ENCODE measurements at places on chromosomes 7 and 10.

DNA sequence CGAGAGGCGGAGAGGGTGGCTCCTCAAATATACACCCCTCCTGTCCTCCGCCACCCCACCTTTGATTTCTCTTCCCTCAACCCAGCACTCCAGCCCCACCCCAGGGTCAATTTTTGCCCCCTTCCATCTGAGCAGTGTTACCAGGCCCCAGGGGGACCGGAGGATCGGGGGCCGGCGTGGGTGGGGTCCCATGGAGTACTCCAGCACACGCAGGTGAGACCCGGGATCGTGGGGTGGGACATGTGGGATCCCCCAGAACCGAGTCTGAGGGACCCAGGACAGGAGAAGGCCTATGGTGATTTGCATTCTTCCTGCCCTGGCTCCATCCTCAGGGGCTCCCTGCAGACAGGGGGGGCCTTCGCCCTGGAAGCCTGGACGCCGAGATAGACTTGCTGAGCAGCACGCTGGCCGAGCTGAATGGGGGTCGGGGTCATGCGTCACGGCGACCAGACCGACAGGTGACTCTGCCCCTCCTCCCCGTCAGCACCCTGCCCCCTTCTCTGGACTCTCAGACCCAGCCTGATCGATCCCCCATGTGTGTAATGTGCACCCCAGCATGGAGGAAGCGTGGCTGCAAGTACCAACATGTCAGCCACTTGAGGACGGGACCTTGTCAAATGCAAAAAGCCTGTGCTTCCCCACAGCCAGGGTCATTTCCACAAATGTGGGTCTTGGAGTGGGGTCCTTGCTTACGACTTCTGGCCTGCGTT is 744 bp downstream of the TRIP6 start:
- DNase-seq = no peak

- DNase-seq = peak; percentile 60
Observed at GRCh38 chr10:34723750-34724149, 91.3 kb downstream of the PARD3 start.

- no peak for DNase-seq
Observed at GRCh38 chr10:120641695-120642094, 184.7 kb downstream of the PLPP4 start.

- DNase-seq = no peak
Observed at GRCh38 chr7:30251708-30252329, 32.6 kb upstream of the ZNRF2 start.

- no peak for DNase-seq
Observed at GRCh38 chr10:122349758-122350369, 24.6 kb upstream of the PLEKHA1 start.

DNA sequence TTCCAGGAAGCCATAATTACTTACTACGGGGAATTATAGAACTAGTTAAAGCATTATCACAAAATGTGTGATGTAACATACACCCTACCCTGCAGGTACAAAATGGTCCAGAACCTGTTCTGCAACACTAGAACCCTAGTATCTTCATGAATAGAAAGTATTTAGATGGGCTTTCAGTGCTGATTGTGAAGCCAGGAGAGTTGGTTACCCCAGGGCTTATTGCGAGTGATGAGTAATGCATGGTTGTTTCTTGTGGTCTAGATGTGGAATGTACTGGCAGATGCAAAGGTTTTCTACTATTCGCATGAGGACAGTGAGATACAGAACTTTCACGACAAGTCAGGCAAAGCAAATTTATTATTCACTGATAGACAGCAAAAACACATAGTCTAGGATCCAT is 33.6 kb upstream of the AGR3 start:
- DNase-seq = peak; percentile 74

DNA sequence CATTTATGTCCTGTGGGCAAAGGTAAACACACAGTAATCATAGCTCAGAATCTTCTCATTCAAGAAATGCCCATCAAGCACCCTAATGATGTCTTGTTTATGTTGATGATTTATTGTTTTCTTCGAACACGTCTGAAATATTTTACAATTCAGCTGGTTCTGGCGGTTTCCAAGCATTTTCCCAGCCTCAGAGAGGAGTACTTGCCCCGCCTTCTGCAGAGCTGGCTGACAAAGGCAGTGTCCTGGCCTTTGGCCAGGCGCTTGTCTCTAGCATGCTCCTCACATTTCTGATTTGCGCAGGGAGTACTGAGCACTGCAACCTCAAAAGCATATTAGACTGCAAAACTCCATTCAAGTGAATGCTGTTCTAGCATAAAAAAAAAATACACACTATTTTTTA is 314.2 kb upstream of the GNAI1 start:
- peak; percentile 45 for DNase-seq

GRCh38 chr7:107799647-107800264 is 3.3 kb downstream of the SLC26A3 start:
- no peak for DNase-seq

- peak; percentile 28 for DNase-seq
Observed at GRCh38 chr7:95916573-95917297, 144.4 kb downstream of the DYNC1I1 start.

GRCh38 chr10:103983367-103983911 is 16.5 kb downstream of the SLK start:
- DNase-seq = no peak

DNA sequence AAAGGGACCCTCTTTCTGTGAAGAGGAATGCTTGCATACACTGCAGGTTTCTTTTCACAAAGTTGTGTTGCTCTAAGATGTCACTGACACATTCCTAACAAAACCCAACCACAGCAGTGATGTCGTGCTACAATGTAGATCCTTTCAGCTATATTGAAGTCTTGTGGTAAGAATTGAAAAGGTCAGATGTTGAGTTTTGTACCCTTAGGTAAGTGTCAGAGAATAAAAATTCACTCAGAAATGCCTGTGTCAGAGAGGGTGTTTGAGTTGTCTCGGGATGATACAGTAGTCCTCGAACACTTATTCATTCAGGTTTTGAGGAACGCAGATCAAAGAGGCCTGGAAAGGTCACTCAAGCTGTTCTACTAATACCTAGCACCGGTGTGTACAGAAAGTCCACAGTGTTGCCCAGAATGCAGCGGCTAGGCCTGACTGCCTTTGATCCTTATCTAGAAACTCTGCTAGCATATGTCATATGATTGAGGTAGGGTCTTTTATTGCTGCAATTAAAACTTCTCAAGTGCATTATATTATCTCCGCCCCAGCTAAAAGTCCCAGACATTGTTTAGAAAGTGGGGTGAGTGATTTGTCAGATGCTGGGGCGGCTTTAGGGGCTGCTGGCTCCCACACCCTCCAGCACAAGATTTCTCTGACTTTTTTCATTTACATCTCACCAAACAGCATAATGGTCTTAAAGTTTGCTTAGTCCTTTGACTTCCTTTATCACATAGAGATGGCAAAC is 26.0 kb downstream of the RNF32 start:
- DNase-seq = no peak

DNA sequence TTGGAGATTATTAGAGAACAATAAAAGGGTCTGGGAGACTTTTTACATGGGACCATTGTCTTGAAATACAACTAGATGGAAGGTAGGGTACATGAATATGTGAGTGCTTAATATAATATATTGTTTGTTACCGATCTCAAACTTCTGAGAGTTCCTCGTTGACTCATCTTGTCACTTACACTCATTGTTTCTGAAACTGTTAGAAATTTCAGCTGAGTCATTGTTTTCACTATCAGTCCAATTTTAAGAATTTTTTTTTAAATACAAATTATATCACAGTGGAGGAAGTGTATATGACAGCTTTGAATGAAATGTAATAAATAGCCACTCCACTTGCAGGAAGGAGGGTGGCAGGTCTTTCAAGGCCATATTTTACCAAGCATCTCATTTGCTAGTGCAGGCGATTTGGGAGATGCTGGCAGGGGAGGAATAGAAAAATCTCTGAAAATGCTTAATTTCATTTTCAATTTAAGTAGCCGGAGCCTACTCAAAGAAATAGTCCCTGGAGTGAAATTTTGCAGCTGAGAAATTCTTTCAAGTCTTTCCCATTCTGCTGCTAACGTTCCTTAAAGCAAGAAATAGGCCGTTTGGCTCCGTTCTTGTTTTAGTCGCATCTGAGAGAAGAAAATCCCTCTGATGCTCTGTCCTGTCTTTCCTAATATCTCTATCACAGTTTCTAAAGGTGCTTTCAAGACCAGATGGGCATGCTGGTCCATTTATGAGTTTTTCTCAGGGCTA is 1404.2 kb upstream of the CELF2 start:
- no peak for DNase-seq

DNA sequence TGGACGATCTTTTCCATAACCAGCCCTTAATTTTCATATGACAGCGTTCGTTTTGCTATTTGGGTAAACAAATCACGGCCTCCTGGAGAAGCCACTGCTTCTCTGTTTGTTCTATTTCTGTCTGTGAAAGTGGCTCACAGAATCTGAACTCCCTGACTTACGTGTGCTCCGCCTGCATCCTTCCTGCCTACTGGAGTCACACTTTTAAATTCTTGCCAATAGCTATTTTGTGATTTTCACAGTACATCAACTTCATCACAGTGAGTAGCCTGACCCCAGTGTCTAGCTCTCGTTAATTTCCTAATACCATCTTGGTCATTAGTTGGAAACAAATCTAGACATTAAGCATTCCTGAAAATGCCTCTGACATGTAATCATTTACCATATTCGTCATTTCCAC is 49.0 kb upstream of the NPS start:
- no peak for DNase-seq

GRCh38 chr7:12683678-12684585 is 3.5 kb upstream of the ARL4A start:
- no peak for DNase-seq

DNA sequence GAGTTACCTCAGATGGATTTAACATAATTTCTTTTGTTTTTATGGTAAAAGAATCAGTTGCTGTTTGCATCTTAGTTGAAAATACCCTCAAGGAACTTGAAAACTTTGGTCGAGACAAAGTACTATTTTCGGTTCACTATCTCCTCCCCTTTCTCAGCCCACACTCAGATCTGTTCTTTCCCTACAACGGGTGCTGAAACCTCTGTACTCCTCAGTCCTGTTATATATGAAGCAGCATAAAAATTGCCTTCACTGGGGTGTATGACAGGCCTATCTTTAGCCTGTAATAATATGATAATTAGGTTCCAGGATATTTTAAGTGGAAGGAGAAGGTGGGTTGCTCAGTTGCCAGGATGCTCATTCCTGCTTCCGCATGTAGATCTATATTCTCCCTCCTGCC is 105.2 kb upstream of the NOBOX start:
- DNase-seq = no peak

DNA sequence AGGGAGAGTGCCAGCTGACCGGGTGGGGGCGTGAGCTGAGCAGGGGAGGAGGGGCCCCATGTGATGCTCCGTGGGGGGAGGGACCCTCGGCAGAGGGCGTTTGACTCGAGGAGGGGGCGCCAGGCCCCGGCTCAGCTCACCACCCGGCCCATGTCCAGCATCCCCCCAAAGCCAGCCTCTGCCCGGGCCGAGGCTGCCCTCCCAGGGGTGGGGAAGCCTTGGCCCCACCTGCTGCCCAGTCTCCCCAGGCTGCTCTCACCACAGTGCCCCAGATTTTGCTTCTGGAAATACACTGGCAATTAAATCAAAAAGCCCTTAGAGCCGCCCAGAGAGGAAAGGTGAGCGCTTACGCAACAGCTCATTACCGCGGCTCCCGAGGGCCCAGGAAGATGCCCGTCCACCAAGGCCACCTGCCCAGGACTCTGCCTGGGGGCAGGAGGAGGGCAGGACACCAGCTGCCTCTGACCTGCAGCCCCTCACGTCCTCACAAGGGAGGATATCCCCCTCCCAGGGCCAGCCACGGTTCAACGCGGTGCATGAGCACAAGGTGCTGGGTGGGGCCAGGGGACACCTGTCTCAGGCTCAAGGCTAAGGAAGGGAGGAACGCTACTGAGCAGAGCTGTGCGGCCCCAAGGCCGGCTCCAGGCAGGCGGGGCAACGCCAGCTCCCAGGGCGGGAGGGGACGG is 70.0 kb upstream of the INPP5A start:
- DNase-seq = no peak

- DNase-seq = no peak
Observed at GRCh38 chr7:25246306-25246705, 18.0 kb upstream of the NPVF start.
